Fibroblast of skin of left biceps (primary cell): ENCODE measurements at places on chromosomes 3 and 15.

DNA sequence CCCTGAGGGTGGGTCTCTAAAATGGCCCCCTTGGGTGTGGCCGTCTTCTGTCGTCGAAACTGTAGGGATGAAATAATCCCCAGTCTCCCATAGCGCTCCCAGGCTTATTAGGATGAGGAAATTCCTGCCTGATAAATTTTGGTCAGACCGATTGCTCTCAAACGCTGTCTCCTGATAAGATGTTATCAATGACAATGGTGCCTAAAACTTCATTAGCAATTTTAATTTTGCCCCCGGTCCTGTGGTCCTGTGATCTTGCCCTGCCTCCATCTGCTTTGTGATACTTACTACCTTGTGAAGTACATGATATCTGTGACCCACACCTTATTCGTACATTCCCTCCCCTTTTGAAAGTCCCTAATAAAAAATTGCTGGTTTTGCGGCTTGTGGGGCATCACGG lies 5.1 kb upstream of the RAB7A start:
- no peak for DNase-seq

GRCh38 chr3:141243271-141243707 lies 11.7 kb downstream of the PXYLP1 start:
- no peak for DNase-seq

- no peak for DNase-seq
These were observed 17.8 kb downstream of the ITGA11 start for GRCh38 chr15:68414206-68414555.

GRCh38 chr3:194768586-194768985 lies 82.9 kb downstream of the FAM43A start:
- DNase-seq: no peak

DNA sequence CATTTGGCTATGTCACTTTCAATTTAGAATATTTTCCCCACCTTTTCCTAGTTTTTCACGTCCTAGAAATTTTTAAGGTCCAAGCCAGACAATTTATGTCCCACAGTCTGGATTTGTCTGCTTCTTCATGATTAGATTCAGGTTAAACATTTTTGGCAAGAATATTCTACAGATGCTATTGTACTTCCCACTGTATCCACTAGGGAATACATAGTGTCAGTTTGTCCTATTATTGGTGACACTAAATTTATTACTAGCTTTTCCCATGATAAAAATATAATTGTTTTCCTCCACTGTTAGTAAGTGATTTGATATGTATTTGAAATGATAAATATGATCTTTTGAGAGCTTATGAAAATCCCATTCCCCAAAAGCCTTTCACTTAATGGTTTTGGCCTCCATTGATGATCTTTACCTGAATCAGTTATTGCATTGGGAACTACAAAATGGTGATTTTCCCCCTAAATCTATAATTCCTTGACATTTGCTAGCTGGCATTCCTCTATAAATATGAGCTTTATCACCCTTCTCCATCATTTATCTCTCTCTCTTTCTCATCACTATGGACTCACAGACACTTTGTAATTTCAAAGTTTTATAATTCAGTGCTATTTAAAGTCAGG lies 8.3 kb downstream of the ARL14 start:
- DNase-seq: no peak

DNA sequence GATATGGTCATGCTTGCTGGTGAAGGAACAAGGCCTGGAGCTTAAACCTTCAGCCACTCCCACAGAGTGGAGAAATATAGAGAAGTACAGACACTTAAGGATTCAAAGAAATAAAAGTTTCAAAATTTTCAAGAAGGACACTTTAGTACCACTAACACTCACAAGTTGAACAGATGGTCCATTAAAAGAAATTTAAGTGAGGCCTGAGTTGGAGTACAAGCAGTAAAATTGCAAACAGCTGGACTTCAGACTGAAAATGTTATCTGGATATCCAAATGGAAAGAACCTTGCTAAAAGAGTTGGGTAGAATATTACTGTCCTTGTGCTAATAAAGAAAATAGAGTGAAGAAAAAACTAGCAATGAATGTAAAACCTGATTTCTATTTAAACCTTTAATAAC lies 397.1 kb upstream of the KCNMB2 start:
- no peak for DNase-seq

- DNase-seq: no peak
These were observed 76.2 kb upstream of the PLCL2 start for GRCh38 chr3:16808393-16809107.

DNA sequence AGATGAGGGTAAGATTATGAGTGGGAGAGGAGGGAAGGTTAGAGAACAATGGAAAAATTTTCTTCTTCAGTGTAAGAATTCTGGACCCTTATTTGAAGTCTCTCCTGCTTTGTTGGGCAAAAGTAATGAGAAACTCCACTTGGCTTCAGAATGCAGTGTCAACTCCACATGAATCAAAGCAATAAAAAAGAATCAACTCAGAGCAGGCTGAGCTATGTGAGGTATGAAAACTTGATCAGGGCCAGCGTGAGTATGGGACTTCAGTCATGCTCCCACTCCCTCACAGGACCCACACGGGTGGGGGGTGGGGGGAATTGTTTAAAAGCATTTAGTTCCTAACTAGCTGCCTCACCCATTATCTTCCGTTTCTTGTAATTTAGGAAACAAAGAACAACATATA lies 502.2 kb downstream of the PDCD6IP start:
- DNase-seq: no peak

GRCh38 chr15:59587085-59587826 lies 24.3 kb upstream of the GCNT3 start:
- DNase-seq: no peak

DNA sequence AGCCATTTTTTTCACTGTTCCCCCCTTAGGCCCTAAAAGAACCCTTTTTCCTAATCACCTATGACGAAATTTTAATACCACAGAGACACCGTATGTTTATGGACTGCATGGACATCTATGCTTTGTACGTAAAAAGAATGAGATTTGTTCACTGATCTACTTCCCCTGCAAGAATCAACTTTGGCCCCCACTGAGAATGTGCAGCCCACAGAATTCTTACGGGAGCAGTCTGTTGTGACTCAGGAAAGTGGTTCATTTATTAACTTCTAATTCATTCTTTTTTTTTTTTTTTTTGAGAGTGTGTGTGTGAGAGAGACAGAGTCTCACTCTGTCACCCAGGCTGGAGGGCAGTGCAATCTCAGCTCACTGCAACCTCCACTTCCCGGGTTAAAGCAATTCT lies 17.6 kb downstream of the EIF4E3 start:
- DNase-seq: no peak

DNA sequence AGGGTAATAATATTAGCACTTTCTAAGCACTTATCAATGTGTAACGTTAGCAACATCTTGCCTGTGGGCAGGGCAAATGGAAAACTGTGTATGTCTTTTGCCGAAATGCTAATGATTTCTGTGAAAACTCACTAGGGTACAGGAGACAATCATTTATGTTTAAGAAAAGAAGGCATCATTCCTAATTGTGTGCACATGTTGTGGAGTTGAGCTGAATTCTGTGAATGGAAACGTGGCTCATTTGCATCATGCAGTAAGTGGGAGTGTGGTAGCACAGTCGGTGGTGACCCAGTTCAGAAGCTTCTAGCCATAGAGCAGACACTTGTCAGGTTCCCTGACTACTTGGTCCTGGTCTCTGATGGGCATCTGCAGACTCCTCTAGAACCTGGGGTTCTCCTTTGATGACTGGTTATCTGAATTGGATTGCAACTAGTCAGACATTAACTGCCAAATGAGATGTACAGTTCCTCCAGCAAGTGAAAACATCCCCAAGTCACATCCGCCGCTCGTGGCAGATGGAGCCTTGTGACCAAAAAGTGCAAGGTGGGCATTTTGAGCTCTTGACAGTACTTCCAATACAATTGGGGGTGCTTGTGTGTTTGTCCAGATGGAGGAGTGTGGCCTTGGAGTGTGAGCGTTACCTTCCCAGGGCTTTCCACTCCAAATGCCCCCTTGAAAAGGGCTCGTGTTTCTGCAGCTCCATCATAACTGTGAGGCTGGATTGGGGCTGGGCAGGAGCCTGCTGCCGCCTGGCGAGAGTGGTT lies 21.5 kb downstream of the MRPS25 start:
- DNase-seq: no peak

- no peak for DNase-seq
These were observed 258.1 kb upstream of the MCTP2 start for GRCh38 chr15:93973287-93973686.

- DNase-seq: no peak
These were observed 16.2 kb upstream of the HERC1 start for GRCh38 chr15:63849906-63850305.

DNA sequence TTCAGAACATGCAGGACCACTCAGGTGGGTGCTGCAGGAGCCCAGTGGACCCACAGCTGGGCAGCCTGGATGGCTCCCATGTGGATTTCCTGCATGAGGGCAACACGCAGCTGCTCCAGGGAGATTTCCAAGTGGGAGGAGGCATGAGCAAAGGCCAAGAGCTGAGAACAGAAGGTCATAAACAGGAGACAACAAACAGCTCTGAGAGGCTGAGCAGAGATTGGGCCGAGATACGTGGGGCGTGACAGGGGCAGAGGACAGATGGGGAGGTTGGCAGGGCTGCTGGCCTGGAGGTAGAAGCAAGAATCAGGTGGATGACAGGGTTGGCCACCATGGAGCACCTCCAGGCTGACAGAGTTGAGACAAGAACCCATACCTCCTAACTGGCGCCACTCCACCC lies 2.9 kb downstream of the PHGR1 start:
- DNase-seq: no peak

DNA sequence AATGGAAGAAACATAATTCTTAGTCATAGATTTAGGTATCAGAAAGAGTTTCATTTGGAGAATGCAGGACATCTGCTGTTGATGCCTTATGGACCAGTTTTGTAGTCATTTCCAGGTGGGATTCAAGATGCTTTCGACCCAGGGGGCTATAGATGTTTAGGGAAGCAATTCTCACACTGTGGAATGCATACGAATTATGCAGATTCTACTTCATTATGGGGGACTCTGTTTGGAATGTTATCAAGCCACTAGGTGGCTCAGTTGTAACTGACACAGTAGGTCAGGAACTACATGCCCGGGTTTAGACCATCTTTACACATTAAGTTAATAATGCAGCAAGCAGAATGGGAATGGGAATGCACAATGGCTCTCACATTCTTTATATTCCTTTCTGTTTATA lies 1359.8 kb downstream of the ZPLD1 start:
- DNase-seq: no peak

DNA sequence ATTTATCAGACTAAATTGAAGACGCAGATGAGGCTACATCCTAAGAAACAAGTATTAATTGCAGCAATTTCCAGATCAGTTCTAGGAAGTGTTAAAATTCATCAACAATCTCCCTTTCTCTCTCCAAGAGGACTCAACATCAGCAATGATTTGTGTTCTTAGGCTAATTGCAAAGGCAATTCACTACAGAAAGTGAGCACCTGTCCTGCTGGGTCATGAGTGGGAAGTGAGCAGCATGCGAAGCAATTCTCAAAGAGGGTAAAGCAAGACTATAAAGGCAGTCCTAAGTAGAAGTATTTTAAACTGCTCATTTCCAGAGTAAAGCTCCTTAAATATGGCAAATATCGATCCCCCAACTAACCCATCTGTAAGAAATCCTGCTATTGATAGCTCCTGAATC lies 1191.0 kb upstream of the ALCAM start:
- no peak for DNase-seq

GRCh38 chr15:26804063-26804804 lies 31.4 kb upstream of the GABRB3 start:
- DNase-seq: no peak

DNA sequence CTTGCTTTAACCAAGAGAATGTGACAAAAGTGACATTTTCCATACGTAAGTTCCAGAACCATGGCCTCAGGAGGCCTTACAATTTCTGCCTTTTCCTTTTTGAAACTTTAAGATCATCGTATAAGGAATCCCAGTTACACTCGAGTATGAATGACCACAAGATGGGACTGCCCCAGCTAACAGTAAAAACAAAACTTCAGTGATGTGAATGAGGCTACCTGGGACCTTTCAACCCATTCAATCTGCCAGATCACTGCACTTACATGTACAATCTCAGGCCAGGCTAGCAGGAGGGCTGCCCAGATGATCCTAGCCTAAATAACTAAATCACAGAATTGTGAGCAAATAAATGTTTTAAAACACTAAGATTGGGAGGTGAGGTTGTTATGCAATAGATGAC lies 328.8 kb downstream of the CNTN6 start:
- DNase-seq: no peak

- no peak for DNase-seq
These were observed 1020.2 kb downstream of the AGBL1 start for GRCh38 chr15:87099916-87100315.

DNA sequence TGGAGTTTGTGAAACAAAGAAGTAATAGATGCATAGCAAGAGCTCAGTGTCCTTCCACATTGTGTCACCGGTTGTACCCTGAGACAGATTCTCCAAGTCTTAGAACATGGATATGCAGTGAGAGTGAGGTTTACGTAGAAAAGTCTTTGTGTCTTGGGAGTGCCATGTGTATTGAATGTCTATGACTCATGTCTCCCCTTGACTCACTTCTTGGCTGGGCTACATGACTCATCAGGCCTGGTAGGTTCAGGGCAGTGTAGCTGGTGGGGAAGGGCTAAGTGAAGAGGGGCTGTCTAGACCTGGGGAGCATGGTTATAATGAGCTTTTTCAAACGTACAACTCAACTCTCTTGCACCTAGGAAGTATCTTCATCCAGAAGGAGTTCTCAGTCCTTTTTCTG lies 167.4 kb downstream of the GAP43 start:
- peak; percentile 76 for DNase-seq

DNA sequence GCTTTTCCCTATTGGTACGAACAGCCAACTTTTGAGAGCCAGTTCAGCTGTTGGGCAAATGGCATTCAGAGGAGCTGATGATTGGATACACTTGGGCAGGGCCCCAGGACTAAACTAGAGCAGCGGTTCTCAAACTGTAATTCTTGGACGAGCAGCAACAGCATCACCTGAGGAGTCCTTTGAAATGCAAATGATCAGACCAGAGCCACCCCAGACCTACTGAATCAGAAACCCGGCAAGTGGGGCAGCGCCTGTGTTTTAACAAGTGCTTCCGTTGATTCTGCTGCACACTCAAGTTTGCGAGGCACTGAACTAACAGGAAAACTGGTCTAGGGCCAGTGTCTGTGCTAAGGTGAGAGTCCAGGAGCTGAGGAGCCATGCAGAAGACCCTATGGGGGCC lies 239.7 kb downstream of the UACA start:
- DNase-seq: no peak

GRCh38 chr3:50237133-50237651 lies 1.2 kb downstream of the GNAI2 start:
- DNase-seq: no peak

DNA sequence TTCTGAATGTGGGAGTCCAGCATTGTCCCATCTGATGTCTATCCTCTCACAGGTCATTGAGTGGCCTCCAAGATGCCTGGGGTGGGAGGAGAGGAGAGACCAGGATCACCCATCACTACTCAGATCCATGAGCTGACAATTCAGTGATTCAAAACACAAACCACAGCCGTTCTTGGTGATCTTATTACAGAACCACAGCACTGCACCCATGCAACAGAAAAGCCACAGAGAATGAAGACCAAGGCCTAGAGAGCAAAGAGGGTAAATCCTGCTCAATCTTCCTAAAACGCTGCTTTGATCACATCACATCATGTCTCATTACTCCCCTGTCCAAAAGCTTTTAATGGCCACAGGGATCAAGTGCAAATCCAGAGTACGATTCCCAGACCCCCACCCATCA lies 23.5 kb downstream of the ANP32A start:
- no peak for DNase-seq

GRCh38 chr3:15083252-15083651 lies 15.7 kb downstream of the RBSN start:
- DNase-seq: no peak
